ENCODE measurements at places on chromosomes 3 and 15.

DNA sequence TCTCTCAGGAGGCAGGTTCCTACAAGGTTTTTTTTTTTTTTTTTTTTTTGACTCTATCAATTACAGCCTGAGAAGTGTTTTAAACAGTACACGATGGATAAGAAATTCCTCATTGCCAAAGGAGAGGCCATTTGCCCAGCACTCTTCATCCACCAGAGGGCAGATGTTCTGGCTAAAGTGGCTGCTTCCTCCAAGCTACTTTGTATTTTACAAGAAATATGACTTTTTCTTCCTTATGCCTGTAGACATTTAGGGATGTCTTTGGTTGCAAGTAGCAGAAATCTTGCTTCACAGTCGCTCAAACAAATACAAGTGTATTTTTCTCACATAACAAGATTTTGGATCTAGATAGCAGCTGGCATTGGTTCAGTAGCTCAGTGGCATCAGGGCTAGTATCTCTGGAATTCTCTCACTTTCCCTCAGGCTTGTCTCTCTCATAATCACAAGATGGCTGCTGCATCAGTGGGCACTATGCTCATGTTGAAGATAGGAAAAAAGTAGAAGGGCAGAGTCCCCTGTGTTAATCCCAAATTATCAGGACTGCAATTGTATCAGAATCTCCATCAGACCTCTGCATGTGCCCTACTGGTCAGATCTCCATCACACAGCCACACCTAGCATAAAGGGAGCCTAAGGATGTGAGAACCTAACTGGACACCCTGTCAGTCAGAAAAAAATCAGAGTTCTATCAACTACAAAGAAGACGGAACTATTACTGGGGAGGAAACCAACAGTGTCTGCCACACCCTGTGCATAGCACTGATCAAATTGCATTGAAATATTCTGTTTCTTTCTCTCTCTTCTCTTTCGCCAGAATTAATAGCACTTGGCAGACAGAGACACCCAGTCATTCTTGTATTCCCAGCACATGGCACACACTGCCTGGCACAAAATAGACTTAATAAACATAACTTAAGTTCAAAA is 138.9 kb upstream of the COL8A1 start:
- DNase-seq, result peak; percentile 55

DNA sequence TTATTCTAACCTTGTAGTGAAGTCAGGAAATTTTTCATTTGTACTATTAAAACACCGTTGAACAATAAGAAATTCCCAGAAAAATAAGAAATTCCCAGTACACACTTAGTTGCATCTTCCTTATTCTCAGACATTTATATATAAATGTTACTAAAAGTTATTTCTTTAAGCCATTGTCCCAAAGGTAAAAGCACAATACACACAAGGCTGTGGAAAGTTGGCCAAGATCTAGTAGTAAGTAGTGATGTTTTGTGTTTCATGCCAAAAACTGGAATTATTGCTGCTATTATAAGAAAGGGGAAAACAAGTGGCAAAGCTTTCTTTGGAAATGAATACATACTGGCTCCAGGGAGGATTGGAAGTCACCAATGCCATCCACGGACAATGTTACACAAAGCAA is 802.5 kb upstream of the DPPA4 start:
- DNase-seq, result no peak

DNA sequence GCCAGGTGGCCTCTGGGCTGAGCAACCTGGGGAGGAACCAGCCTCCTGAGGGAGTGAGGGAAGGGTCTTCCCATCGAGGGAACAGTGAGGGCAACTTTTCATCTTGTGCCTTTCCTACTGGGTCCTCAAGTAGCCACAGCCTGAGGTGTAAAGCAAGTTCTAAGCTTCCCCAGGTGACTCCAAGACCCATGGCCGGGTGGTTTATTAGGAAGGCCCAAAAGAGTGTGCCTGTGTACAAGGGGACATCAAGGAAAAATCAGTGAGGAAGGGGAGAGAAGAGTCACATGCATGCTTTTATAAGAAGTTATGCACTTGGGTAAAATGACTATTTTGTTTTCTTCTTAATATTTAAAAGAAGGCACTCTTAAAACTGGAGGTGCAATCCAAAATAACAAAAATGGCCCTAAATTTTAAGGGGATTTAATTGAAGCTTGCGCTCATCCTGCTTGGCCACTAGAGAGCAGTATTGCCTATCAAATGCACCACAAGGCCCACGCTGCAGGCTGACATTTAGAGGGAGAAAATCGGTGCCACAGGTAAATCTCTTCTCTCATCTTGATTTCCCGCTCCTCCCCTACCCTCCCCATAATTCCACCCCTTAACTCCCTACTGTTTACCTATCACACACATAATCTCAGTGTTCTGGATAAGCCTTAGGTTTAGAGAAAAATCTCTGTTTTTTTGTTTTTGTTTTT is 6.7 kb downstream of the NANOGP8 start:
- DNase-seq, result peak; percentile 59

DNA sequence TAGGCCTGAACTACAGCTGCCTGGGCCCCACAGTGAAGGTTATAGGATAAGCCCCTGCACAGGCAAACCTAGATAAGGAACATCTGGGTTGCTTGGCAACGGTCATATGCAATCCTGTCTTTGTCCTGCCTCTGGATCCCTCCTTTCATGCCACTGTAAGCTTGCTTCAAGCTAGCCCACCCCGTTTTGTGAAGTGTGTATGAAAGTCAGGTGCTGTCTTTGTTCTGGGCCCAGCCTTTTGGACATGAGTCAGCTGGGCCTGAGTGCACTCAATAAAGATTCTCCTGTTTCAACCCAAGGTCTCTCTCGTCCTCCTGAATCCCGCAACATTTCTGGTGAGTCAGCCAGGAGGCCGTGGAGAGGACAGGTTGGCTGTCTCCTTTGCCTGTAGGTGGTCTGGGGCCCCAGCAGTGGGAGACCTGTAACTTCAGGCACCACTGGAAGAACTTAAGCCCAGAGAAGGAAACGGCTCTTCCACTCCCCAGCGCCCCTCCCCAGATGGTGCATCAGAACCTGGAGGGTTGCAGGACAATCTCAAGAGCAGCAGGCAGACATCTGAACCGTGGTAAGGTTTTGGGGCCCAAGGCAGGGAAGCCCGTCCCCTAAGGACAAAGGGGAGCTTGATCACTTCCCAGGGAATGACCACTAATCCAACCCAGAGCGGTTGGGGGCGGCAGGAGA is 8.3 kb upstream of the SLC9C1 start:
- no peak for DNase-seq

DNA sequence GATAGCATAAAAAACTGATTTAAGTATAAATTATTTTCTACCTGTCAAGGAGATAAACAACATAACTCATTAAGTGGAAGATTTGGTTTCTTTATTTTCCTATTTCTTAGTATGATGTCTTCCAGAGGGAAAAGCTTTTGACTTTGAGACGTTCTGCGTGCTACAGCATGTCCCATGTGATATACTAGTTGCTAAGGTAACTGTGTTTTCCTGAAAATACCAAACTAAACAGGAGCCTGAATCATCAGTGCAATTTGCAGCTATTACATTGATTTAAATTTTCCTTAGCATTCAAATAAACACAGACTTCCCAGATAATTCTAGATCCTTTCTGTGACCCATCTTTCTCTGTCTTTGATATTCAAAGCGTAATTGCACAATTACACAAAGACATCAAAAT is 117.7 kb upstream of the P2RY1 start:
- DNase-seq, result peak; percentile 95

- peak; percentile 13 for DNase-seq
These were observed 52.9 kb upstream of the SEC13 start for GRCh38 chr3:10373686-10374261.

- peak; percentile 74 for DNase-seq
These were observed 30.8 kb downstream of the MDFIC2 start for GRCh38 chr3:70281663-70282062.

DNA sequence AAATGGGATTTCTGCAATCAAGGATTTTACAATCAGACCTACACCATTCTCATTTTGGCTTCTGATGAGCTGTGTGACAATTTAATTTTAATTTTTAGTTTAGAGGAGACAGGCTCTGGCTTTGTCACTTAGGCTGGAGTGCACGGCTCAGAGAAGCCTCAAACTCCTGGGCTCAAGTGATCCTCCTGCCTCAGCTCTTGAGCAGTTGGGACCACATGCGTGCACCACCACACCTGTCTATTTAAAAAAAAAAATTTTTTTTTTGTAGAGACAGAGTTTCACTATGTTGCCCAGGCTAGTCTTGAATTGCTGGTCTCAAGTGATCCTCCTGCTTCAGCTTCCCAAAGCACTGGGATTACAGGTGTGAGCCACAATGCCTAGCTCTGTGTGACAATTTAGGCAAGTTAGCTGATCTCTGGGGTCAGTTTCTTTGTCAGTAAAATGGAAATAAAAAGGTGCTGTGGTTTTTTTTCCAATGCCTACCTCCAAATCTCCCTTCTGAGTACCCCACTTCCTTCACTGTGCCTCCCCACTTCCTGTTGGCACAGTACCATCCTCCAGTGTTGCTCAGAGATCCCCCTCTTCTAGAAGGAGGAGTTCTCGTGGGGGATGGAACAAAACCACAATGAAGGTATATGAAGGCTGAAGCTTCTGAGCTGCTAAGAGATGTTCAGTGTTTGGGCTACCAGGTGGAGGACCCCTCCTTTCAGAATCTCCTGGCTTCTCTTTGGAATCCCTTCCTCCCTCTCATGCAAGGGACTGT is 54.1 kb upstream of the GSK3B start:
- DNase-seq, result no peak

GRCh38 chr3:197750396-197750831 is 731 bp downstream of the FYTTD1 start:
- peak; percentile 60 for DNase-seq

DNA sequence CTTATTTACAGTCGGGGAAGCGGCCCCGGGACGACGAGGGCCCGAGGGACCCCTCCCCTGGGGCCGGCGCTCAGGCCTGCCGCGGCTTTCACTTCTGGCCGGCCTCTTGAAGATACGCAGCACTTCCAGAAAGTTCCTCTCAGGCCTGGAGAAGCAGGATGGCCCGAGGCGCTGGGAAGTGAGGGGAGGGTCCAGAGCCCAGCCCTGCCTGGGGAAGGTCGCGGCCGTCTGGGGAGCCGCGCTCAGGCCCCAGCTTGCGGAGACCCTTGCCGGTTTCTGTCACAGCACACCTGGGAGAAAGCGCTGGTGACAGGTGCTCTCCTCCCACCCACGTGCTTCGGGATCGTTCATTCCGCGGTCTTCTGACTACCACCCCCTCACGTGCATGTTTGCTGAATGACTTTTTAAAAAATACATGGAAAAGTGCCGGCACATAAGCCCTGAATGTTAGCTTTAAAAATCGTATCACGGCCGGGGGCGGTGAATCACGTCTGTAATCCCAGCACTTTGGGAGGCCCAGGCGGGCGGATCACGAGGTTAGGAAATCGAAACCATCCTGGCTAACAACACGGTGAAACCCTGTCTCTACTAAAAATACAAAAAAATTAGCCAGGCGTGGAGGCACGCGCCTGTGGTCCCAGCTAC is 727 bp upstream of the TM2D3 start:
- no peak for DNase-seq

DNA sequence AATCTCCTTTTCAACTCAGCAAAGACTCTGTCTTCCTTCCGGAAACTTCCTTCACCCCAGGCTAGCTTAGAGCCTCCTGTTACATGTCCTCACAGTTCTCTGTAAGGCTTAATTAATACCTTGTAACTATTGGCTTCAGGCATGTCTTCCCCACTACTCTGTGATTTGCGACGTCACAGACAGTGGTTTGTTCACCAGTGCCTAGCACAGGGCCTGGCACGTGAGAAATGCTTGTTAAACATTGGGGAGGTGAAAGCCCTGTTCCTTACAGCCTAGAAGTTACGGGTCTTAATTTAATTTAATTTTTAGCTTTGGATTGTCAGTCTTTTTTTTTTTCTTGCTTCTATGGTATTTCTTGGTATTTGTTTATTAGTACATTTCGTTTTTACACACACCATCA is 36.4 kb upstream of the CACNA2D3 start:
- DNase-seq, result no peak

DNA sequence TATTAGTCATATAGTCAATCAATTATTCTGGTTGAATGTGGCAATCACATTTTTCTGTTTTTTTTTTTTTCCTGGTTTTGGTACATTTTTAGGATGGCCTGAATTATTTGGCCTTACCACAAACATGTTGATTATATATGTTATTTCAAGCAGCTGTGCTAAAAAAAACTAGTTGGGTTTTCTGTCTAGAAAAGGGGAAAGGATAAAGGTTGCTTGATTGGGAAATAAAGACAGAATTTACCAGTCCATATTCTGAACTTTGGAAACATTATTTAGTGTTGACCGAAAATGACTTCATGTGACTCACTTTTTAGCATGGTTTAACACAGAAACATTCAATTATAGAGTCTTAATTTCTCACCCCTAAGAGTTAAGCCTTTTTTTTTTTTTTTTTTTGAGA is 8.1 kb downstream of the MORF4L1 start:
- no peak for DNase-seq

DNA sequence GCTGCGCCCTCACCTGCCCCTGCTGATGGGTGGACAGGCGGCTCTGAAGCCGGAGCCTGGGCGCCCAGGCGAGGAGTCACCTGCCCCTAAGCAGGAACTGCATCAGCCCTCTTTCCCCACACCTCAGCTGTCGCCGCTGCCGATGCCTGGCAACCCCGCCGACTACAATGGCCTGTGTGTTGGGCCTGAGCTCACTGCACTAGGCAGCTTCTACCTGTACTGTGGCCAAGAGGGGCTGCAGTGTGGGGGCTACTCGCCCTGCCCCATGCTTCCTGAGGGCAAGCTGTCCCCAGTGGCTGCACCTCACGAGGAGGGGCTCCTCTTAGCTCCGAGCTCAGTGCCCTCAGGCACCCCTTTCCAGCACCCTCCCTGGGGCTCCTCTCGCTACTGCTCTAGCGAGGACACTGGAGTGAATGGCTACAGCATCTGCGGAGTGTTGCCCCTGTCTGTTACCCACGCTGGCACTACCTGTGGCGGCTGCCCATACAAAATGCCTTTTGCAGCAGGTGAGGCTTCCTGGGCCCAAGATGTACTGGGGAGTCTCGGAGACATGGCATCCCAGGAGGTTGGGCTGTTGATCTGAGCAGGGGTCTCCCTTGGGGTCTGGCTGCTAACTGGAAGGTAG is 11.3 kb upstream of the CHST14 start:
- DNase-seq, result no peak

DNA sequence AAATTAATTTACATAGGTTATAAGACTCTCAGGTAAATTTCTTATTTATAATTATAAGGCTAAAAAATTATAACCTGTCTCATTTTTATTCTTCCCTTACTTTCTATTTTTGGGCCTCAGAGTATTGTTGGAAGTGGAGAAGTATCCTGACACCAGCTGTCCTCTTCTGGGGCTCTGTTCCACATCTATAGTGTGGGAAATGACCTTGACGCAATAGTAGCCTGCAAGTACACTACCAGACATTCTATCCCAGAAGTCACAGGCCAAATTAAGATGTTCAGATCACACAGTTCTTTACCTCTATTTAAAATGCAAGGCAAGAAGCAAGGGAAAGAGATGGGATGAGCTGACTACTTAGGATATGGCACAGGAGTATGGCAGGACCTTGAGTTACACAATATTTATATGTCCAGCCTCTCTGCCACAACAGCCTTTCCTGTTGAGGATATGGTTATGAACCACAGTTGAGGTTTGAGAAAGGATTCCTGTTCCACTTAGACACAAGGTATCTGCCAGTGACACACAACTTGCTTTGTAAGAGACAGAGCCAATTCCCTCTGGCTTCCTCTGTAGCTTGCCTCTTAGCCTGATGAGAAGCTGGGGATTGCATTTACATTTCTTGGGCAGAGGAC is 158.0 kb upstream of the IL12A start:
- no peak for DNase-seq
